Fibroblast of the aortic adventitia (primary cell): ENCODE measurements at places on chromosomes 1 and 21. TPM values are rescaled to one million over a fixed set of nuclear protein-coding genes. Genes with fewer than 3 reads are reported as not detected.

DNA sequence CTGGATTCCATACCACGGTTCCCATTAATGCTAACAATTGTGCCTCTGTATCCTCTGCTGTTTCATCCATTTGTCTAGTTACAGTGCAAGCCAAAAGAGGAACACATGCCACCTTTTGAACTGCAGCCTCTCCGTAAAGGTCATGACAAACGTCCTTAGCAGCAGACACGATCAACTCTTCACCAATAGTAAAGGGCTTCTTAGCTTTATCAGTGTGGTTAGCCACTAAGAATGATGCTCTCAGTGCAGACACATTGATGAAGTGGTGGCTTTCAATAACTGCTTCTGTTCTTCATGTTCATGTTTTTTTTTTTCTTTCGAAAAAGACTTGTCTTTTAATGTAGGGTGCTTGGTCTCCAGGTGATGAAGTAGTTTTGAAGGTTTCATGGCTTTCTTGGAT lies 14.3 kb downstream of the XPR1 start:
- no peak for DNase-seq

DNA sequence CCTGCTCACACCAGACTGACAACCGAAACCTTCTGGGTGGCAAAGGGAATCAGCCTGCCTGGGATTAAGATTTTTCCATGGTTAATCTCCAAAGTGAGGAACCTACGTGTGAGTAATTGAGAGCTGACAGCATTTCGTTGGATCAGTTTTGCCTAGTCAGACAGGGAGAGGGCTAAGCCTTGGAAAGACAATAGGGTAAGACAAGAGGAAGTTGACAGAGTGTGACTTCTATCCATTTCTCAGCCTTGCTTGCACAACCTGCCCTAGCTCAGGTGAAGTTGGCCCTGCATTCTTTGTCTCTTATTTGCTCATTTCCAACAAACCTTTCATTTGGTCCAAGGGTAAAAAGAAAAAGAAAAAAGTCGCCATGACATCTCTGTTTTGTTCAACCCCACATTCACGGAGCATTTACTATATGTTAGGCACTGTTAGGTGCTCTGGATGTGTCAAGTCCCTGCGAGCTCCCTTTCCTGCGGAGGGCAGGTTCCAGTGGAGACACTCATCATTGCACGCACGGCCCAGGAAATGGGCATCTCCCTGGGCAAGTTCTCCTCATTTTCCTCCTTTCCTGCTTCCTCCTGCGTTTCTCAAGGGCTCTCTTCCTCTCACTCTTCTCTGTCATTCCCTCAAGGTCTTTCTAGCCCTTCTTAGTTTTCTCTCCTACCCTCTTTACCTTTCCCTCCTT lies 23.3 kb downstream of the KIRREL1 start:
- DNase-seq = no peak

PRDM16 gene
- 0.98 and 11.3 TPM in 2 replicates for total RNA-seq

CALML6 gene
- 0.36 and 0.49 TPM in 2 replicates for total RNA-seq

LAX1 gene
- total RNA-seq = 0.74 TPM in 1 of 2 replicates, not detected in the other

- no peak for DNase-seq
Measured at GRCh38 chr1:58583496-58583895, 6.4 kb upstream of the TACSTD2 start.

DNA sequence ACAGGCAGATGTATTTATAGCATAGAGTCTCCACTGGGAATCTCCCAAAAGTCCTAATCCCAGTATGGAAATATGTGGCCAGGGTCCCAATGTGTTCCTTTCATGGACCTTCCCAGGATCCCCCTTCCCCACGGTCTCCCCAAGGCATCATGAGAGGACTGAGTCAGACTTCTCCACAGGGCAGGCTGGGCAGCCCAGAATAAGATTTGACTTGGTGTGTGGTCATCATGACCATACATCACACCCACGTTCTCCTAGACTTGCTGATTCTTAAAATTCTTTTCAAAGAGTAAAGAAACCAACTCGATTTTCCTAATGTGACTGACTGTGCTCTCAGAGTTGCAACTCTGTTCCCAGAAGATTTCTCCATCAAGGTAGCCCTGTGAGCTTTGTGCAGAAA lies 93.9 kb upstream of the CD34 start:
- peak; percentile 67 for DNase-seq

GRCh38 chr1:41648230-41648629 lies 163.7 kb upstream of the EDN2 start:
- DNase-seq = no peak

GRCh38 chr1:170538687-170539086 lies 6.7 kb downstream of the GORAB start:
- no peak for DNase-seq

RNU1-2 gene
- under 0.01 and 2,882 TPM in 2 replicates for total RNA-seq

GRCh38 chr1:13813398-13814012 lies 113.5 kb downstream of the PRDM2 start:
- DNase-seq = peak; percentile 33

IGSF8 gene
- total RNA-seq = 10.1 and 10.8 TPM in 2 replicates

- DNase-seq = no peak
Measured at GRCh38 chr1:168340781-168341482, 60.3 kb downstream of the TBX19 start.

GRCh38 chr1:54331843-54332463 lies 74.2 kb downstream of the SSBP3 start:
- DNase-seq = no peak

DNA sequence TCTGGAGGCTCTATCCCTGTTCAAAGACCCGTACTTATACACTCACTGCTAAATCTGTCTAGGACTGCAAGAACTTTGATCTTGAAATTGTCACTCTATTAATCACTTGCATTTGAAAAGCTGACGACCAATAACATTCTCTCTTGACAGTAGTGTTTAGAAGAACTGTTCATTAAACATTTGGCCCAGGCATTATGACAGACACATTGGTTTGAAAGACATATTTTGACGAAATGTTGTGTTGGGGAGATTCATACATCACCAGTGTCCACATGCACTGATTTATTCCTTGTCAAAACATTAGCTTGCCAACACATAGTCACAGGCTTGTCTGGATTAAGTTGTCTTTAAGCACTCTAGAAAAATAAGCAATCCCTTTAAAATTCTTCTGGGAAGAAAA lies 951.3 kb downstream of the ADGRL2 start:
- DNase-seq = no peak

GRCh38 chr1:223811634-223812101 lies 34.1 kb downstream of the TP53BP2 start:
- DNase-seq = peak; percentile 76

DNA sequence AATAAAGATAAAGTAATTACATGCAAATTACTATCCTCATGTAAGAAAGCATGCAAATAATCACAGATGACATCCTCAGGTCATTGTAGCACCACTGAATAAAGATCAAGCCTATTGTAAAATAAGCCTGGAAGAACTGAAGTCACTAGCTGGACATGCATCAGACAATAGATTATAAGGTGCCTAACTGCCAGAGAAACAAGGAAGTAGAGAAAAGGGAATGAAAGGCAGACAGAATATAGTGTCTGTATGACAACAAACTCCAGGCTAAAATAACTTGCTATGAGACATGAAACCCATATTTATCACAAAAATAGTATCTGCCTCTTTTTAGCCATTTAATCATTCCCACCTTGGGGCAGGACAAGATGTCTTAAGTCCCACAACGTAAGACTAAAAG lies 108.7 kb downstream of the ENAH start:
- no peak for DNase-seq

ATP6V1G3 gene
- total RNA-seq = not detected in 2 replicates

FCER1G gene
- total RNA-seq = not detected in 2 replicates

- no peak for DNase-seq
Measured at GRCh38 chr1:35640380-35641232, 720 bp downstream of the PSMB2 start.

DNA sequence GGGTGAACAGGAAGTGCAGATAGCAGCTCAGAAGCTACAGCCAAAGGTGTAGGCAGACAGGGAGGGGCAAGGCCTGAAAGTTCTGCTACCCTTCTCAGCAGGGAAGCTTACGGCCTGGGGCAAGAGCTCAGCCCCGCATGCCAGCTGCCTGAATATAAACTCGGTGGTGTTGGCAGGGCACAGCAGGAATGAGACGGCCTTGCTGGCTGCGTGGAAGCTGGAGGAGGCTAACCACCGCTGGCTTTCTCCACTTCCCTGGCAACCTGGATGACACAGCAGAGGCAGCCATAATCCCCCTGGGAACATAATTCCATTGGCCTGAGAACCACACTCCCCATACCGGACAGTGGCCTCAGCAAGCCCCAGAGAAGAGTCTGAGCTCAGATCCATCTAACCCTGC lies 81.9 kb upstream of the PRRC2C start:
- peak; percentile 11 for DNase-seq

DNA sequence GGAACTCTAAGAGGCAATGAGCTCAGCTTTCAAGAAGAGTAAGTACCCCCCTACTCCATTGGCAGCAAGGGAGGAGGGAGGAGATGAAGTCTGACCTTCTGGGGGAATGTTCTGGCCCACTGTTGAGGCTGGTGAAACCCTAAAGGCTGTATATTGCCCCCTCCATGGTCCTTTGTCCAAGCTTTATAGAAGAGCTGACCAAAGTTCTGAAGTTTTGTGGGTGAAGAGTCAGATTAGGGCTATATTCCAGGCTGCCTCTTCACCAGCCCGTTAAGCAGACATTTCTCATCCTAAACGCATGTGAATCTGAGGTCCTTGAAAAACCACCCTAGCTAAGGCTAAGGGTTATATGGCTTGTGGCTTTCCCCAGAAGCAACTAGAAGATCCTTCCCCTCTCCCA lies 1.4 kb downstream of the C1orf94 start:
- DNase-seq = no peak

- no peak for DNase-seq
Measured at GRCh38 chr1:175394739-175395138, 202.2 kb upstream of the KIAA0040 start.
